ENCODE measurements at places on chromosomes 4 and X. TPM values are rescaled to one million over a fixed set of nuclear protein-coding genes. Genes with fewer than 3 reads are reported as not detected.

- no peak for DNase-seq
Observed at GRCh38 chr4:68951806-68952585, 392 bp upstream of the UGT2A3 start.

MBNL3 gene
- total RNA-seq, result 22.6 TPM

HPGD gene
- 2.9 TPM for total RNA-seq

CLTRN gene
- total RNA-seq, result 0.45 TPM

GRCh38 chrX:134969726-134970125 lies 21.1 kb upstream of the SMIM10 start:
- DNase-seq, result no peak

NSG1 gene
- 12.2 TPM for total RNA-seq

- DNase-seq, result no peak
Observed at GRCh38 chr4:140888054-140888453, 131.9 kb upstream of the TBC1D9 start.
